ENCODE measurements at places on chromosomes 12 and 14.
A peak's percentile ranks its signal among the peaks of the same experiment; 100 is the strongest.

DNA sequence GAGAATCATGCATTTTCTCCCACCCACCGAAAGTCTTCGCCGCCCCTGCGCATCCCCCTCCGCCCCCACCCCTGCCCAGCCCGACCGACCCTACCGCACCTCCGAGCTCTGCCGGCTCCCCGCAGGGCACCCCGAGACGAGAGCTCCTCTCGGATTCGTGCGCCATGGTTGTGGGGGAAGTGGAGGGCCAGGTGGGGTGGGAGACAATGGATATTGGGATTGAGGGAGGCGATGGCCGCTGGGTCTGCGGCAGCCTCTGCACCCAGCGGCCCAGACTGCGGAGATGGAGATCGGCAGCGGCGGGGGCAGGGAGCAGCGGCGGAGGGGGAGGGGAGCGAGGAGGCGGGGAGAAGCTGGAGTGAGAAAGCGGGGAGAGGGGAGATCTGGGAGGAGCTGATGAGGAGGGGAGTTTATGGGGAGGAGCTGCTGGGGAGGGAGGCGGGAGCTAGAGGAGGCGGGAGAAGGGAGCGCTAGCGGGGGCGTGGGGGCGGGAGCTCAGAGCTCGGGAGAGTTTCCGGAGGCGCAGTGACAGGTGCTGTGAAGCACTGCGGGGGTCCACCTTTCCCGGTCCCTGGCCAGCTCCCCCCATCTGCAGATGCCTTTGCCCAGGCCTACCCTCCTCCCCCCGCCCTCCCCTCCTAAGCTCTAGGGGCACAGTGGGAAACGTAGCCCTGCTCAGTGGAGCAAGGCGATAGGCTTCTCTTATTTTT, at the start of gene SALL2:
TSS of gene SALL2 (minus strand) at position 385 of the 710 bp plus-strand sequence. CDS start at position 166, 219 bp downstream.
- peak; percentile 48 for DNase-seq

DNA sequence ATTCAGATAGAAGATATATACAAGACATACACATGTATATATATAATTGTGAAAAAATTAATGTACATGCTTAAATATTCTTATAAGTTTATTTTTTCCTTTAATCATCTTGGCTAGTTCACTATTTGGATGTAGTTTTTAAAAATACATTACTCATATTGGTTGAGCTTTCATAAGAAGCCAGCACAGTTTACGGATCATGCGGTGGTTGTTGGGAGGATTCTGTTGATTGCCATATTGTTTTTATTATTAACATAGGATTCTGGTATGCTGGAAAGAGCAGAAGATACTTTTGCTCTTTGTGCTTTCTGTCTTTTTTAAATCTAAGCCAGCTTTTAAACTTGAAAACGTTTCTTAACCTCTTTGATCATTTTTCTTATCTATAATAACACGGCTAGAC, 163.4 kb downstream of the OTOGL start:
- DNase-seq: no peak

- DNase-seq: no peak
Observed at GRCh38 chr14:54920052-54920451, 17.4 kb upstream of the GCH1 start.

GRCh38 chr14:20802341-20803084, at the start of gene RNASE1:
TSS of gene RNASE1 (minus strand) at chr14:20802844. CDS start at chr14:20802068, 776 bp downstream.
- no peak for DNase-seq

DNA sequence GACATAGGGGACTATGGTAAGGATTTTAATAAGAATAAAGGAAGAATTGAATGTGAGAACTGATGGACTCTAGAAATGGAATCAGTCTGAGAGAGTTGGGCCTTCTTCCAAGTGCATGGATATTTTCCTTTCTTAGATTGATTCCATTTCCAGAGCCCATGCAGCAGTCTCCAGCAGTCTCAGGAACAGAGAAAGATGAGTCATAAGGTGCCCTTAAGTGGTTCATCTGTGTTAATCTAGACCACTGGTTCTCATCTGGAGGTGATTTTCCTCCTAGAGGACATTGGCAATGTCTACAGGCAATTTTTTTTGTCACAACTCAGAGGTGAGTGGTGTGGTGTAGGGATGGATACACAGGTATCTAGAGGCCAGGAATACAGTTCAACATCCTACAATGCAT, 25.9 kb downstream of the TRIM9 start:
- no peak for DNase-seq

- DNase-seq: no peak
Observed at GRCh38 chr14:33956640-33957039, 5.8 kb upstream of the EGLN3 start.

GRCh38 chr12:5379749-5380496, 52.0 kb upstream of the NTF3 start:
- DNase-seq: no peak

DNA sequence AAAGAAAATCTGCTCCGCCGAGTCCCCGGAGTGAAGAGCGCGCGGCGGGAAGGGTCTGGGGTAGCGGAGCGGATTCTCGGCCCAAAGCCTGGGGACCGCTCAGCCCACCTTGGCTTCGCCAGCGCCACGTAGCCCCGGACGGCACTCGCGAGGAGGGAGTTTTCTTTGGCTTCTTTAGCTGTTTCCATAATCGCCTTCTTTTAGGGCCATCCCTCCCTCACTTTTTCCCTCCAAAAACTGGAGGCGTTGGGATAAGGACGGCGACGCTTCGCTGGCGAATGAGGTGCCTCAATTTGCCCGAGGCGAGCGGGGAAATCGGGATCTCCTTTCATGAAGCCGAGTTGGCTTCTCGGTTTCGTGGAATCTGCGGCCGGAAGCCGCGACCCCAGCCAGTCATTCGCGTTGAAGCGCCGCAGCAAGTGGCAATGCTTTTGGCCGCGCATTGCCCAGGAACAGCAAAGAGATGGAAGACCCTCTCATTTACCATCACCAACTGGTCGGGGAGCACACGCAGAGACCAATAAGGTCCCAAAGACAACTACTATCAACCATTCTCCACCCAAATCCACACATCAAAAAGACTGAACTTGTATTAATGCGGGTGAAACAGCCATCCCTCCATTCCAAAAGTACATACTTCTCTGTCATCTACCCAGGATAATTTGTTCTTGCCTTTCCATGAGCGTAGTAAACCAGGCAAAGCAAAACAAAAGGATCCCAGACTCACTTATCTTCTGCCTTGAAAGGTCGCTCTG, 8.4 kb upstream of the SIX1 start:
- no peak for DNase-seq

GRCh38 chr14:61321385-61322010, at the start of gene PRKCH:
TSS of gene PRKCH (plus strand) at chr14:61321579. CDS start at chr14:61322102, 523 bp downstream.
- DNase-seq: peak; percentile 55

DNA sequence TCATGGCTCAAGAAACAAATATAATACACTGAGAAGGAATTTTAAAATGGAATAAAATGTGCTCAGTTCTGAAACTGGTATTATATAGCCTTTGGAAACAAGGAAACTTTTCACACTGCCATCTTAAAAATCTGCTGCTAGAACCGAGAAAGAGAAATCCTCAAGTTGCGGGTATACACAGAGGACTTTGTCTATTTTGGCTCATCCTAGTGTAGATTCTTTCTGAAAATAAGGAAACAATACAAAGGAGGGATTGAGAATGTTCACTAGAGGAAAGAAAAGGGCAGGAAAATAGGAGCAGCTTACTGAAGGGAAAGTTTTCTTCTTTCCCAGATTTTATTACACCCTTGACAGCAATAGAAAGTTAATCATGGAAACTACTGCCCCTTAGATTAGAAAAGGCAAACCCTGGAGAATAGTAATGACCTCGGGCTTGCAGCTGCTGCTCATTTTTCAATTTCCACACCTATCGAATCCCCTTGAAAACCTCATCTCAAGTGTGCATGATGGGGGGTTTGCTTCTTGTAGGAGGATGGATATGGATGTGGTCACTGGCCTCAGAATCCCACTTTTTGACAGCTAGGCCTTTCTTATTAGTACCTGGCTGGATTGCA, 104.6 kb downstream of the DAAM1 start:
- DNase-seq: no peak

- DNase-seq: no peak
Observed at GRCh38 chr12:108173160-108173559, 44.1 kb downstream of the WSCD2 start.

- no peak for DNase-seq
Observed at GRCh38 chr12:110134691-110135411, 10.7 kb downstream of the IFT81 start.

GRCh38 chr12:556498-556897, 96.8 kb downstream of the B4GALNT3 start:
- no peak for DNase-seq

DNA sequence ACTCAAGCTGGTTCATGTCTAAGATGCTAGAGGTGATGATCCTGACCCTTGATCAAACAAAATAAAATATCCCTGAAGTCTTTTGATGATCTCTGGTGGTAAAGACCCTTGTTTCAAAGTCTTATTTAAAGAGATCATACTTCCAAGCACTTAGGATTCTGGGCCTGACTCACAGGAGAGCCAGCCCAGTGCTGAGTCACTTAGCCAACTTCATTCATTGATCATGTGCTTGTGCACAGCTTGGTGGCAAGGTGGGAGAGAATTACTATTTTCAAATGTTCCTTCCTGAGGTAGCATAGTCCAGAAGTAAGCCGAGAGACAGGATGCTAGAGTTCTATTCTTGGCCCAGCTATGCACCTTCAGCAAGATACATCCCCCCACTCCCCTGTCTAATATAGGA, 40.6 kb downstream of the SCN8A start:
- no peak for DNase-seq

- no peak for DNase-seq
Observed at GRCh38 chr14:87894920-87895319, 98.1 kb downstream of the GALC start.

DNA sequence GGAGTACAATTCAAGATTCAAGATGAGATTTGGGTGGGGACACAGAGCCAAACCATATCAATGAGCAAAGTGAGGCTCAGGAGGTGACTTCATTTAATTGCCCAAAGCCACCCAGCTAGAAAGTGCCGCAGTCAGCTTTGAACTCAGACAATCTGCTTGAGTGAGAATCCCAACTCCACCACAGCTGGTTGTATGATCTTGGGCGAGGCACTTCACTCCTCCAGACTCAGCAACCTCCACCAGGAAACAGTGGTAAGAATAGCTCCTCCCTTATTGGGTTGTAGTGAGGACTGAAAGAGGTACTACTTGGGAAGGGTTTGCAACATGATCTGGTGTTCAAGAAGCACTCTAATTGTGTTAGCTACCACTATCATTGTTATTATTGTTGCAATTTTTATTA, 129.2 kb upstream of the RFLNA start:
- DNase-seq: no peak

DNA sequence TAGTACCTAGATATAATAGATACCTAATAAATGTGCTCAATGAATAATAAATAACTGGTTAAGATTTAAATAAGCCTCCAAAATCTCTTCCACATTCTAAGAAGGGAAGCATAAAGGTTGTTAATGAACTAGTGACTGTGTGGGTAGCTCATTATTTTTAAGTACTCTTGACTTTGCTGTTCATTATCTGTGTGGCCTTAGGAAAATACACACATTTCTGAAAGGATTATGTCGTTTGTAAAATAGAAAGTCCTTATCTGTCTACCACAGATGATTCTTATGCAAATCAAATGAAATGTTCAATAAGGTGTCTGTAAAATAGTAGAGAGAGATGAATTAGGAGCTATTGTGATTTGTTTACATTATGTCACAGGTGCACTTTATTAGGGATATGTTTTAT, 119.5 kb downstream of the LRRK2 start:
- no peak for DNase-seq

GRCh38 chr12:10722502-10722904, 620 bp downstream of the YBX3 start:
- peak; percentile 41 for DNase-seq

DNA sequence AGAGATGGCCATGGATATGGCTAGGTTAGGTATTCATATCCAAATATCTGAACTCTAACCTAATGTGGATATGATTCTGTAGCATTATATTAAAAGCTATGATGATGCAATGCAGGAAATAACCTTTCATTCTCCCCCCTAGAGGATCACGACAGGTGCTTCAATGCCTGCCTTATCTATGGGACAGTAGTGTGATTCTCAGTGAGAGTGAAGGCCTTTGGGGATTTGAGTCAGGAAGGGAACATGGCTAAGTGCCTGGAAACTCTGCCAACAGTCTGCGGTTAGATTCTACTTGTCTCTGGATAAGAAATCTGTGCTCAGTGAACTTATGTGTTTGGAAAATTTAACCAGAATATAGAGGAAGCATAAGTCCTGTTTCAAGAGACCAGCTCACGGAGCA, 81.8 kb downstream of the SLC38A1 start:
- no peak for DNase-seq

- DNase-seq: no peak
Observed at GRCh38 chr12:66899588-66899987, 220.7 kb upstream of the GRIP1 start.

DNA sequence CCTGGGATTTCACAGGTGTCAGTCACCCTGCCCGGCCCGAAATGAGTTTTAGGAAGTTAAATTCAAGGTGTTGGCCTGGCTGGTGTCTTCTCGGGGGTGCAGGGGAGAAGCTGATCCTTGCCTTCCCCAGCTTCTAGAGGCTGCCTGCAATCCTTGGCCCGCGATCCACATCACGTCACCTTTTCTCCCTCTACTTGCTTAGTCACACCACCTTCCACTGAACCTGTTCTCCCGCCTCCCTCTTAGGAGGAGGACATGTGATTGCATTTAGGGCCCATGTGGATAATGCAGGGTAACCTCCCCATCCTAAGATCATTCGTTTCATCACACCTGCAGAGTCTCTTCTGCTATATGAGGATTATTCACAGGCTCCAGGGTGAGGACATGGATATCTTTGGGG, 25.4 kb upstream of the ATXN2 start:
- no peak for DNase-seq

- no peak for DNase-seq
Observed at GRCh38 chr12:13843841-13844240, 137.6 kb downstream of the GRIN2B start.

GRCh38 chr12:130878193-130879185, 6.6 kb downstream of the RAN start:
- DNase-seq: no peak

DNA sequence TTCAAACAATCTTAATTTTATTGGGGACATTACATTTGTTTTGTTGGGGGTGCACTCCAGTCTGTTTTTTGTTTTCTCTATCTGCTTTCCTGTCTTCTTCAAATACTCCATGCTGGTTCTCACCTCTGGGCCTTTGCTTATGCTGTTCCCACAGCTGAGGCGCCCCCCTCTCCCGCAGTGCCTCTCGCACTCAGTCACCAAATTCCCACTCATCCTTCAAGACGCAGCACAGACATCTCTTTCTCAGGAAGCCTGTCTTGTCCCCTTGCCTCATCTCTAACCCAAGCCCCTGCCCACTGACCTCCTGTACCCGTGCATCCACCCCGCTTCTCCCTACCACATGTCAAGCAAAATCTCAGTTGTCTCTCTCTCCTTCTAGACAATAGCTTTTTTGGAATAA, 43.7 kb upstream of the PRMT8 start:
- no peak for DNase-seq

GRCh38 chr12:113868365-113868764, 97.8 kb downstream of the RBM19 start:
- no peak for DNase-seq
